ENCODE measurements at places on chromosomes 16 and 17.

DNA sequence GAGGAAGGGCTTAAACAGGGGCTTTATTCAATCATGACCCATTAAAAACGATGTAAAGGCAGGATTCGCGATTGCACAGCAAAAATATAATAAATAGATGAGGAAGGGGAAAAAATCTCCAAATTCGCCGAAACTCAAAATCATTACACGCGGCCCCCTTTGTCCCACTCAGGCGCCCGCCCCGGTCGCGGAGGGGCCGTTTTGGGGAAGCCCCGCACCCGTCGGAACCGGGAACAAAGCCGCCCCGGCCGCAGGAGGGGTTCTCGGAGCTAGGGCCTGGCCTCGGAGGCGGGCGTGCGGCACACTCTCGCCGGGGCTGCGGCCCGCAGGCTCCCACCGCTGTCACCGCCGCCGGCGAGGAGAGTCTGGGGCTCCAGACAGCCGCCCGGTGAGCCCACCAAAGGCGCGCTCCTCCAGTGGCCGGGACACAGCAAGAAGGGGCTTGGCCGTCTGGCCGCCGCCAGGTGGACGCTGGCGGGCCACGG is 521 bp downstream of the C16orf87 start:
- DNase-seq, result peak; percentile 33

DNA sequence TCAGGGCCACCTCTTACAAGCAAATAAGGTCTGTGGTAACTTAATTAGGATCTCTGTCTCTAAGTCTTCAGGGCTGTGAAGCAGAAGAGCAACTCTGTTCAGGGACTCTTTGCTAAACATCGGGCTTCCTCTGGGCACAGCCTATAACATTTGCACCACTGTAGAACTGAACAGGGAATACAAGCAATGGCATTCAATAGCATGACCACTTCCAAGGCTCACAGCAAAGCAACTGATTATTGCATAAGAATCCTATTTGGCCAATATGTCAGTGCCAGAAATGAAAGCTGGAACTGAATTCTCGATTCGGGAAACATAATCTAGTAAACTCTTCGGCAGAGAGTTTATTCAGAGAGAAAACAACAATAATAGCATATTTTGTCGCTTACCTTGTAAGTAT is 92.2 kb upstream of the AMZ2 start:
- DNase-seq, result no peak

GRCh38 chr16:83842756-83843507 is 35.2 kb downstream of the HSBP1 start:
- DNase-seq, result peak; percentile 44

GRCh38 chr17:43550754-43551153 is 4.6 kb upstream of the ETV4 start:
- DNase-seq, result no peak

DNA sequence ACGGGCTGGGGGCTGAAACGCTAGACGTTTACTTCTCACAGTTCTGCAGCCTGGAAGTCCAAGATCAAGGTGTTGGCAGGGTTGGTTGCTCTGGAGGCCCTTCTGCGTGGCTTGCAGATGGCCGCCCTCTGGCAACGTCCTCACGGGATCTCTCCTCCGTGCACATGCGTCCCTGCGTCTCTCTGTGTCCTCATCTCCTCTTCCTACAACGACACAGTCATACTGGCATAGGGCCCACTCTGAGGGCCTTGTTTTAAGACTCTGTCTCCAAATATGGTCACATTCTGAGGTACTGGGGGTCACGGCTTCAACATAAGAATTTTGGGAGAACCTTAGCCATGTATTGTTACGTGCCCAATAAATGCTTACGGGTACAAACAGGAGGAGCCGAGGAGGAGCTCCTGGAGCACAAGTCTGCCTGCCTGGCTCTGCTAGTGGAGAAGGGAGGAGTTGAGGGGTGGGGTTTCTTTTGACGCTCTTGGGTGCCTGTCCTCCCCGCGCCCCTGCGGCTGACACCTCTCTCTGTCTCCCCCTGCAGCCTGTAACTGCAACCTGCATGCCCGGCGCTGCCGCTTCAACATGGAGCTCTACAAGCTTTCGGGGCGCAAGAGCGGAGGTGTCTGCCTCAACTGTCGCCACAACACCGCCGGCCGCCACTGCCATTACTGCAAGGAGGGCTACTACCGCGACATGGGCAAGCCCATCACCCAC is 141.1 kb downstream of the NTN1 start:
- no peak for DNase-seq
